ENCODE measurements at places on chromosomes 16 and 17. TPM values are rescaled to one million over a fixed set of nuclear protein-coding genes. Genes with fewer than 3 reads are reported as not detected.

ANTKMT gene
- total RNA-seq: 35.6 TPM

DPEP2 gene
- total RNA-seq: 5.1 TPM

GRCh38 chr16:67030221-67030962 lies 1.4 kb downstream of the CBFB start:
- DNase-seq: no peak

TNFRSF17 gene
- not detected for total RNA-seq

B4GALNT2 gene
- total RNA-seq: 1.2 TPM

- DNase-seq: peak; percentile 73
Observed at GRCh38 chr17:17994271-17995069, 21.8 kb downstream of the DRC3 start.

GRCh38 chr16:49986351-49987124 lies 38.5 kb upstream of the CNEP1R1 start:
- peak; percentile 21 for DNase-seq

HS3ST4 gene
- 1.4 TPM for total RNA-seq

DNA sequence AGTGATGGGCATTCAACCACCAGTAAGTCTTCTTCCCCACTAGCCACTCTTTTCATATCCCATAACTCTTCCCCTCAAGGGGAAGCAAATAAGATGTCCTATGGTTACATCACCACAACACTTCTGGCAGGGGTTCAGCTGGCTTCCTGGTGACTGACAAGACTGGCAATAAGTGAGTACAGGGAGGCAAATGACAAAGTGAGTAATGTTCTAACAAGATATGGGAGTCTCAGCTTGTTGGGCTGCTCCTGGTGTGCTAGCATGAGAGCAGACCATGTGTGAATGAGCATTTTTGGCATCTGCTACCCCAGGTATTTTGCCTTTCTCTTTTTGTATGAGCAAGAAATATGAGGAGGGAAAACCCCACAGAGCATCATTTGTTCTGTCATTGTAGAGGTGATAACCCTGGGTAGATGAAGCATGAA lies 9.9 kb downstream of the TMIGD1 start:
- no peak for DNase-seq

Data from umbilical cord (tissue), 2 donors.